T1000 (cell line): ENCODE measurements at places on chromosomes 13 and 19.

GRCh38 chr19:49870309-49870901 lies 3.0 kb upstream of the PNKP start:
- no peak for DNase-seq

- DNase-seq: no peak
Observed at GRCh38 chr13:109782066-109782822, 4.1 kb downstream of the IRS2 start.

DNA sequence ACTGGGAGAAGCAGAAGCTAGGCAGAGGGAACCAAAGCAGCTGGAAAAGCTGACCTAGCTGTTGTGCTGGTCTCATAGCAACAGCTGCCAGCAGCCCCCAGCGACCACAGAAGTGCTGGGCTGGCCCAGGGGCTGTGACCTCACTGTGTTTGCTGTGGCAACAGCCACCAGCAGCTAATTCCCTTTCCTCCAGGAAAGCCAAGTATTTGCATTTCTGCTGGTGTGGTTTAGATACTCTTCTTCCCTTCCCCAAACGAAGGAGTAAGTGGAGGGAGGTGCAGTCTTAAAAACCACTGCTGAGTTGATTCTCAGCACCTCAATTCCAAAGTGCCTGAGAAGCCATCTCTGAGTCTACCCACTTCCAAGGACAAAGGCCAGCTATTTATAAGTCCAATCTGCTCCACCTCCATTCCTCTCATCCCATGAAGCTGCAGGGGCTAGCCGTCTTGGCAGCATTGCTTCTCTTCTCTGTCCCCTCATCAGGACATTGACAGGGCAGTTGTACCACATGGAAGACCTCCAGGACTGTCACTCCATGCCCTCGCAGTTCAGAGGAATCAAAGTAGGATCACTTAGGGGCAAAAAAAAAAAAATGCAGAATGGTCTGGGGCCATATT lies 11.5 kb upstream of the CCDC97 start:
- DNase-seq: peak; percentile 16

GRCh38 chr13:65894049-65894448 lies 1336.1 kb downstream of the PCDH9 start:
- DNase-seq: no peak

DNA sequence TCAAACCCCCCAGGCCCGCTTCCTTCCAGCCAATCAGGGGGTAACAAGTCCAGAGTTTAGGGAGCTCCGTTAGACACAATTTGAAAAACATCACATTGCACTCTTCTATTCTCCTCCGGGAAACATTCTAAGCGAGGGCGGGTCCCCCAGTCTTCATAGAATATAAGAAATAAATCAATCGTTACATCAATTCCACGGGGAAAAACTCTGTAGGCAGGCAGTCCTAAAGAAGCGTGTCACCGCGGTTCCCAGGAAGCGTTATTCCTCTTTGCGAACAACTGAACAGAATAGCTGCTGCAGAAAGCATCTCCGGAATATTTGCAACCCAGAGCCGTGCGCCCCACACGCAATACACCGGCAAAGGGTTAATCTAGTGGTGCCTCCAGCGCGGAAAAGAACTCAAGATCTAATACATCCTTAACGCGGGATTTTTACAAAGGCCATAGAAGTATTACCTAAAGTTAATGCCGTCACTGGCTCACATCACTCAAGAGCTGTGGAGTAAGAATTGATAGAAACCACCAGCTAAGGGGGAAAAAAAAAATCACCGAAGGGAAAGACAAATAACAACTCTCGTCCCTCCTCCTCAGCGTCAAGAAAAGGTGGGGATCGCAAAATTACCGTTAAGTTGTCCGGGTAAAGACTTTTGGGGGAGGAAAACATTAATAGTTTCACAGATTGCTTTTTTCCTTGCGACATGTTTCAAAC lies 65.1 kb downstream of the KCNRG start:
- DNase-seq: no peak

DNA sequence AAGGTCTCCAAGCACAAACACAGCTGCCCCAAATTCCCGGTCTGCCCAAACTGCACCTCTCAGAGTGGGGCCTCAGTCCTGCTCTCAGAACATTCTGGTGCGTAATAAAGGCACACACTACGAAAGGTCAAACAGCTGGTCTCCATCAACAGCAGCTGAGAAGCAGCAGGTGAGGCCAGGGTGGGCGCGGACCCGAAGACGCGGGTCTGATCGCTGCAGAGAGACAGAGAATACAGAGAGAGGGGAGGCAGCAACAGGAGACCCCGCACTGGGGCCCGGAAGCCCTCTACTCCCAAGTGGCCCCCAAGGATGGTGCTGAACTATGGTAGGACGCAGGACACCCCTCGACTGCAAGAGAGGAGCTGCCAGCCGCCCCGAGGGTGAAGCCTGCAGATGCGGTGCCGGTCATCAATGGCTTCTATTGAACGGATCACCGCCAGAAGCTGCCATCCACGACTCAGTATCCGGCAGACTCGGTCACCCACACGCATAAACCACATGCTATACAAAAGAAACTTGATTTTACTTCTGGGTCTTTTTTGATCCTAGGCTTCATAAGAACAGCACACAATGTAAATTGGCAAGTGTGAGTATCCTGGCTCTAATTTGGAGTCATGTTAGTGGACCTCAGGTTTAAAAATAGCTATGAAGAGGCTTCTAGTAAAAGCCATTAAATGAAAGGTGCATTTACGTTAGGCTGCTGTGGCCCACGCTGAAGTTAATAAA lies 33.4 kb downstream of the STK24 start:
- DNase-seq: no peak

- DNase-seq: no peak
Observed at GRCh38 chr13:72875233-72875632, 93.3 kb downstream of the PIBF1 start.

DNA sequence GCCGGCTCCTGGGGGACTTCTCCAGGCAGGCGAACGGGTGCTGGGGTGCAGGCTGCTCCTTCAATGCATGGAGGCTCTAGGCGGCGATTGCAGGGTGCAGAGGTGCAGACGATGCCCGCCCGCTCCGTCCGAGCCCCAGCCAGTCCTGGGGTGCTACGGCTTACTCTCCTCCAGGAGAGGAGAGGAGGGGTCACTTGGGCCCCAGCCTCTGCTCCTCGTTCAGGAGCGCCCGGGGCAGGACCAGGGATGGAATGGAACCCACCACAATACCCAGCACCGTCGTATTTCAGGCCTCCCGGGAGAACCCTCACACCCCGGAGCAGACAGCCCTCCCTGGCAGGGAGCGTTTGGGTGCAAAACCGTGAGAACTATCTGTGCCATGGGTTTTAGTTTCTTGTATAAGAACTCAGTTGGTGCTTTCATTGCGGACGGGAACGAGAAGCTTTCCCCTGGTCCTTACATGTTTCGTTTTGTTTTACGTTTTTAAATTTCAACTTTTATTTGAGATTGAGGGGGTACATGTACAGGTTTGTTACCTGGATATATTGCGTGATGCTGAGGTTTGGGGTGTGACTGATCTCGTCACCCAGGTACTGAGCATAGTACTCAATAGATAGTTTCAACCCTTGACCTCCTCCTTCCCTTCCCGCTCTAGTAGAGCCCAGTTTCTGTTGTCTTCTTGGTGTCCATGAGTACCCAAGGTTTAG lies 46.8 kb downstream of the ARHGEF18 start:
- DNase-seq: no peak

DNA sequence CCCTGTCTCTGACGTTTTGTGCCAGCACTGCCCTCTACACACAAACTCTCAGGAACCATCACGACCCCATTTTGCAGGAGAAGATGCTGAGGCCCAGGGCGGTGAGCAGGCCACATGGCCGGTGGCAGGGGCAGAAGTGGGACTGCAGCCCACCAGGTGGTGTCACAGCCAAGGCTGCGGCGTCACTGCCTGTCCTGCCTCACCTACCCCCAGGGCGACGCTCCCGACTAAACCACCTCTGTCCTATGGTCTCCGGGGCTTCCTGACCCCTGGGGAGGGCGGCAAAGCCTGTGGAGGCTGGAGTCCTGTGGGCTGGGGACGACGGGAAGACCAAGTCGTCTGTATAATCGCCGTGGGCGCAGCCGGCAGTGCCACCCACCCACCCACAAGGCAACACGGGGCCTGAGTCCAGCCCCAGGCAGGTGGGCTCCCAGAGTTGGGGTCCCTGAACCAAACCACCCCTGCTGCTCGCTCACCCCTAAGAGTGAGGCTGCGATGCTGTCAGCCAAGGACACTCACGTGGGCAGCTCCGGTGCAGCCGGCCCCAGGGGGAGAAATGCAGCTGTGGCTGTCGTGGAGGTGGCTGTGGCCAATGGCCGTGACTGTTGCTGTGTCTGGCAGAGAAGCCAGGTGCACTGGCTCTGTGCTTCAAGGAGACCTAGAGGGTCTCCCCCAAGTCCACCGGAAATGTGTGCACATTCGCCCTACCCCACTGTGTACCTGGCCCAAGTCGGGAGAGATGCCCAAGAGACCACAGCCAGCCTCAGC lies 29.7 kb downstream of the RASA3 start:
- DNase-seq: no peak

- peak; percentile 72 for DNase-seq
Observed at GRCh38 chr19:23957660-23958281, 43.1 kb downstream of the ZNF726 start.

DNA sequence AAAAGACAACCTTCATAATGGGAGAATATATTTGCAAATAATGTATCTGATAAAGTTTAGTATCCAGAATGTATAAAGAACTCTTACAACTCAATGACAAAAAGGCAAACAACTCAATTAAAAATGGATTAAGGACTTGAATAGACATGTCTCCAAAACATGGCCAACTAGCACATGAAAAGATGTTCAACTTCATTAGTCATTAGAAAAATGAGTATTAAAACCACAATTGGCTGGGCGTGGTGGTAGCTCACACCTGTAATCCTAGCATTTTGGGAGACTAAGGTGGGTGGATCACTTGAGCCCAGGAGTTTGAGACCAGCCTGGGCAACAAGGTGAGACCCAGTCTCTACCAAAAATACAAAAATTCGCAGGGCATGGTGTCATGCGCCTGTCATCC lies 18.8 kb upstream of the ZMYM5 start:
- no peak for DNase-seq

DNA sequence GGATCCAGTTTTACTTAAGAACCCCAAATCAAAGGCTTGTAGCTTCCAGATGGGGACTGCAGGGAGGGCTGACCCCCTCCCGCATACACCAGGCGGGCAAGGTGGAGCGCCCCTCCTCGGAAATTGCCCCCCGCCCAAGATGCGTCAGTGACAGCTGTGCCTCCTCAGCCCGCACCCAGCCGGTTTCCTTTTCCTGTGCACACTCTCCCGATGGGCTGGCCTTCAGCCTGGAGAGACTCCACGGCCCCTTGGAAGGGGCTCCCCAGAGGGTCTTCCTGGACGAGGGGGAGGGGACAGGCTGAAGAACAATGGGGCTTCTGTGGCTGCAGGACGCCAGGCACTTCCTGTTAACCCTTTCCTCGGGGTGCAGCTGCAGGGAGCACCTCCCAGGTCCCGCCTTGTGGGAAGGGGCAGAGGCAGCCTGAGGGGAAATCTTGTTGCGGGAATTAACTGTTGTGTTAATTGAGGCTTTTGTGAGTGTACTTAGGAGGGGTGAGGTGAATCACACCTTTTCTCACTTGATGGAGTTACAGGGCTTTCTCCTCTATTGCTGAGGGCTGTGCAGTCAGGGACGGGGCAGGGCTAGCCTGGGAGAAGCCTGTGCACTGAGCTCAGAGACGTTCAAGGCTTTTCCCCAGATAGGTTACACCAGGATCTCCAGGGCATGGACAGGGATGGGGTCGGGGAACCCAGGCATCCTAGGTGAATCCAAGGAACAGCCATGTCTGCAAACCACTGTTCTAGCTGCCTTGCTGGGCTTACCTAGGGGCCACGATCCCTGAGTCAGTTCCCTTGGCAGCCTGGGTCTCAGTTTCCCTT lies 14.3 kb downstream of the IER2 start:
- peak; percentile 47 for DNase-seq

DNA sequence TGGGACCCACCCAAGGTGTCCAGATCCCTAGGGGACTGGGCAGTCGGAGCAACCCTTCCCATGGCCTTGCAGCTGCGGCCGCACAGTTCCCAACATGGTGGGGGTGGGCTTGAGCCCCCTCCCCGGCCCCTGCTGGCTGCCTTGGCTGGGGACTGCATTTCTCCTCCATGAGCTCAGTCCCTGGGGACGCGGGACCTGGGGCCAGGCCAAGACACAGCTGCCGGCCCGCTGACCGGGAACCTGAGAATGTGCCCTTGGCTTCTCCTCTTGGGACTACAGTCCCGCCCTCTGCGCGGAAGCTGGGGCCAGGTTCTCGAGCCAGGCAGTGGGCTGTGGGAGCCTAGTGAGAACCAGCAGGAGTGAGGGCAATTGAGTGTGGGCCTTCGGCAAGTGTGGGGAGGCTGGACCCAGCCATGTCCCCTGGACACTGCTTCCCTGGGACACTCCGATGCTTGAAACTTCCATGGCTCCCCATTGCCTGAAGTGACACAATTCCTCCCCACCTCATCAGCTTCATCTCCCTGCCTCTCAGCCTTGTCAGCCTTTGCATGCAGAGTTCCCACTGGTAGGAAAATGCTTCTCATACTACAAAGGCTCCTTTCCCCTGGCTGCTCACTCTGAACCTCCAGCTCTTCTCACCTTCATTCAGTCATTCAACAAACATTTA lies 13.1 kb upstream of the NOTCH3 start:
- no peak for DNase-seq

DNA sequence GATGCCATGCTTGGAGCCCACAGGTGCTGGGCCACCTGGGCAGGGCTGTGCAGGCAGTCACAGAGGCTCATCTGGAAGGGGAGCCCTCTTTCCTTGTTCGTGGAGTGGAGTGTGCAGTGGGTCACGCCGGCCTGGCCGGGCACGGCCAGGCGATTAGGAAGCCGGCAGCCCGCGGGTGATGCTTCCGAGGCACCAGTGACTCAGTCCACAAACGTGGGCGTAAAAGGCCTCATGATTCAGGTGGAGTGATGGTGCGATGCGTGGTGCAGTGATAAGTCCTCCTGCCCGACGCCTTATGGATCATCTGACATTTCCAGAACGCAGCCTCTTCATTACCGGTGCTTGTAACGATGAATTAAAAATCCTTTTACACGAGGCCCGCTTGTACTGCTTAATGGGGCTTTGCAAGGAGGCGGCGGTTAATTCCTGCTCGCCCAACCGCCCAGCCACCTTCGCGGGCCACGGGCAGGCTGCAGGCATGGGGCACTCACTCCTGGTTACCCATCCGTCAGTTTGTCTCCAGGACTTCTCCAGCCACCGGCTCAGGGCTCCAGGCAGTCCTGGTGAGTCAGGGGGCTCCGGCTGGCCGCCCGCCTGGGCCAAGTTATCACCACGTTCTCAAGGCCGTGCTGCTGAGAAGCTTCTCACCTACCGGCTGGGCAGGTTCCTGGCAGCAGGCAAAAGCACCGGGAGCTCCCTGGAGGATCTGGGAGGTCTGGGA lies 172.4 kb downstream of the KDM4B start:
- DNase-seq: no peak

- no peak for DNase-seq
Observed at GRCh38 chr19:34325981-34326787, 38.8 kb upstream of the GPI start.
